ENCODE measurements at places on chromosomes 7 and 10.

DNA sequence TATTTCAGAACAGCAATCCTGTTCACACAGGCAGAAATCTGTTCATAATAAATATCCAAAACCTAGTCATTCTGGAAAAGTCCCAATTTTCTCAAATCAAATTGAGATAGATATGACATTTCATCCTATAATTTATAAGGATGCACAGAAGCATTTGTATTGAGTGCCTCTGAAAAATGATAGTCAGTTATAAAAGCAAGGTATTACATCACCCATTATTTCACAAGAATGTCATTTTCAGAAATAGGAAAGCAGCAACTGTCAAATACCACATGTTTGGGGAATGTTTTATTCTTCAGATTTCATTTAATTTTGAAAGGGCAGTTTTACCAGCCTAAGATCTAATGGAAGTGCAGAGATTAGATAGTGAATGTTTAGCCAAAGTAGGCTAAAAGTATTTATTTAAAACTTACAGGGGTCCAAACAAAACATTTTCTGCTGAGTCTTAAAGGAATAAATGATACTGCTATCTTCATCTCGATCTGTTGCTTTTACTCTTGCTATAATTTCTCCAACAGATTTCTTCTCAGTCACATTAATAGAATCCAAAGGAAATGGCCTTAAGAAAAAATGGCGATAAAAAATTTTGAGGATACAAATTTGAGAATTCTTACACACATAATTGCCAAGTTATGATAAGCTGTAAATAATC is 185.8 kb downstream of the HGF start:
- DNase-seq, result no peak

DNA sequence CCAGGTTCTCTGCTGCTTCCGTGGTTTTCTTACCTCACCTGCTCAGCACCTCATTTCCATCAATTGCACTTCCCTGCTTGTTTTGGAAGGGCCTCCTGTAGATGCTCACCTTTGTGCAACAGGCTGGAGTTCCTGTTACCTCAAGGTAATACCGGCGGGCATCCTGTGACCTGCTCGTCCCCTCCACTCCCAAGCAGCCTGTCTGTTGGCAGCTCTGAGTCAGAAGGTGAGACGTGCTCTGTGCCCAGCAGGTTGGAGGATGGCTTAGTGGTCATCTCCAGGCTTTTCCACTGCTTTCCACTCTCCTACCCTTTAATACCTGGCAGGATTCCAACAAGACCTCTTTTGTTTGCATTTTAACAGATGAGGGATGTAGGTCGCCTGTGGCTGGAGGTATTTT is 86.0 kb downstream of the CAMK1D start:
- no peak for DNase-seq

DNA sequence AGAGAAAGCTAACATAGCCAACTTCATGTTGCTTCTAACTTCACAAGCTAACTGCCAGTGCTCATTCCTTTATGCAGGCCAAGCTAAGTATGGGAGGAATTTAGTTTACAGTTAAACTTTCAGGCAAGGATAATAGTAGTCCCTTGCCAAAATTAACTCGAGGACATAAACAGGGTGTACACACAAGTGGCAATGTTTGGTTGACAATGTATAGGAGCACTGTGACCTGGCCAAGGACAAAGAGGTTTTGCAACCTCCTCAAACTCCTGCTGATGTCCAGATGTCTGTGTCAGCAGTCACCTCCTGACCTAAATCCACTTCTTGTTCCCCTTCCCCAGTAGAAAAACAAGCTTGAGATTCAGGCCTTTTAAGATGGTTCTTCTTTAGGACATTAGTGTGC is 494.6 kb upstream of the KLF6 start:
- no peak for DNase-seq

DNA sequence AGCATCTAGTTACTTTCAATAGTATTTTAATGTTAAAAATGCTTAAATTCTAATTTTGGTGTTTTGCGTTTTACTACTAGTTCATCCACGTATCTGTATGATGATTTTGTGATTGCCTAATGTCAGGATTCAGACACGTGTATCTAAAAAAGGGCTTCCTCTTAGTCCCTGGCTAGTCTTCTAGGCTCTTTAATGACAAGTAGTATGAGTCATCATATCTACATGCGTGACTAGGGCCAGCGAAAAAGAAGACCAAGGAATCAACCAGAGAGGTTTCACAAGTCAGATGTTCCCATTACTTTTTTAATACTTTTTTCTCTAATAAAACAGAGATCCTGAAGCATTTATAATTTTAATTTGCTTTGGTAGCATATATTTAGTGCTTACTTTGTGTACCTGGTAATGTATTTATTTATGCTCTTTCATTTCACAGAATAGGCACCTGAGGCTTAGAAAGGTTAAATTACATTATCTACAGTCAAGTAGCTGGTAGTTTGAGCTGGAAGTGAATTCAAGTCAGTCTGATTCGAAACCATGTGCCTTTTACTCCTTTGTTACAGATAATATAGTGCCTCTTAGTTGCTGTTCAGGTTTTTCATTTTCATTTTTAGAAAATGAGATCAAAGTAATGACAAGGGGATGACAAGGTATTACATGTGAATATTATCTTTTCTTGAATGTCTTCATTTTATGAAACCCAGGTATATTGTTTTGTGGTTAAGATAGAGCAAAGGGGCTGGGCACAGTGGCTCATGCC is 140.3 kb downstream of the FOXP2 start:
- DNase-seq, result no peak

- DNase-seq, result no peak
Observed at GRCh38 chr10:89537364-89537763, 2.0 kb upstream of the SLC16A12 start.

DNA sequence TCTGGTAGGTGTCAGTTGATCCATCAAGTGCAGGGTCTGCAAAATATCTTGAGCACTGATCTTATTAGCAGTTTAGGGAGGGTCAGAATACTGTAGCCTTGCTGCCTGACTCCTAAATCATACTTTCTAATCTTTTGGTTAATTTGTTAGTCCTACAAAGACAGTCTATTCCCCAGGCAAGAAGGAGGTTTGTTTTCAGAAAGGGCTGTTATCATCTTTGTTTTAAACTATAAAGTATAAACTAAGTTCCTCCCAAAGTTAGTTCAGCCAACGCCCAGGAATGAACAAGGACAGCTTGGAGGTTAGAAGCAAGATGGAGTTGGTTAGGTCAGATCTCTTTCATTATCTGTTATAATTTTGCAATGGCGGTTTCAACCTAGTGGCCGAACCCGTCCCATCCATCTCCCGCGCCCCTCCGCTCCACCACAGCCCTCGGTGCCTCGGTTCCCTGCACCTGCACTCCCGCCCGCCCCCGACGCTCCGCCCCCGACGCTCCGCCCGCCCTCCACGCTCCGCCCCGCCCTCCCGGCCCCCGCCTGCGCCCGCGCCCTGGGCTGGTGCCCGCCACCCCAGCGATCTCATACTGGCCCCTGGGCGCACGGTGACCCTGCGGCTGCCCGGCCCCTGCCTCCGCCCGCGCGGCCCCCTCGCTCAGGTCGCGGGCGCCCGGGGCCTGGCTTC is at the start of gene ADCK2:
ADCK2 (plus strand) TSS at position 564 of the 681 bp plus-strand sequence. CDS start 386 bp downstream, outside the sequence.
- peak; percentile 66 for DNase-seq

GRCh38 chr7:90923541-90923997 is 327.4 kb downstream of the CDK14 start:
- no peak for DNase-seq

DNA sequence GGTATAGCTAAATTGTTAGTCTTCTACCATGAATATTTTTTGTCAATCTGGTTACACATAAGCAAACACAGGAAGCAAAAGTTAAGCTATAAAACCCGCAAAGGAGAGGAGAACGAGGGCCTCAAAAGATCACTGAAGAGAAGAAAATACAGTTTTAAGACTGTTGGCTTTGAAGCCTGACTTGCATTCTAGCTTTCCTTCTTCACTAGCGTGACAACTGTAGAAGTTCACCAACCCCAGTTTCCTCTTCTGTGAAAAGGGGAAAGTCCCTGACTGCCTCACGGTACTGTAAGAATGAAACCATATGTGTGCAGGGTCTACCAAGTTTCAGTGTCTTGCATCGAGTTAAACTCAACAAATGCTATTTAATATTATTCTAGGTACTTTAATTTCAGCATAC is 7.5 kb upstream of the LRRN3 start:
- peak; percentile 73 for DNase-seq
